ENCODE measurements at places on chromosomes 2 and 18. TPM values are rescaled to one million over a fixed set of nuclear protein-coding genes. Genes with fewer than 3 reads are reported as not detected.

- no peak for DNase-seq
Observed at GRCh38 chr2:202632682-202633290, 2.0 kb upstream of the FAM117B start.

The LYPD1 gene
- total RNA-seq: not detected

GRCh38 chr2:218030409-218031195, 27.8 kb upstream of the TNS1 start:
- DNase-seq: no peak

The FSHR gene
- not detected for total RNA-seq

The CRYBA2 gene
- total RNA-seq: not detected

- no peak for DNase-seq
Observed at GRCh38 chr2:112630268-112630667, 15.5 kb upstream of the SLC20A1 start.

The SLC11A1 gene
- 1.7 TPM for total RNA-seq

The RAB11FIP5 gene
- total RNA-seq: 4.9 TPM

The ABCB11 gene
- total RNA-seq: not detected

DNA sequence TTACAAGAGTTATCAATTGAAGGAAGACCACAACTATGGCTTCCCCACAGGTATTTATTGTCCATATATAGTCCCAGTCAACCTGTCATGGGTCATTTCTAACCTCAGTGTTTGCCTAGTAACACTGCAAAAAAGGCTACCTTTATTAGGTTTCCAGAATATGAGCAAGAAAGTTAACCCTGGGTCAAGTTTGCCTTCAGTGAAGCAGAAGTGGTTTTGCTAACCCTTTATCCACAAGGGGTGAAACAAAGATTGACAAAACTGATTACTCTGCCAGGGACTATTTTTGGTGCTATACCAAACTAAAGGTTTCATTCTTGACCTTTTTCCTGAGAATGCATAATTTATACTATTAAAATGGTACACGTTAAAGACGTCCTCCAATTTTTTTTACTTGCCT, 28.8 kb downstream of the SP100 start:
- DNase-seq: no peak

The EVX2 gene
- not detected for total RNA-seq

DNA sequence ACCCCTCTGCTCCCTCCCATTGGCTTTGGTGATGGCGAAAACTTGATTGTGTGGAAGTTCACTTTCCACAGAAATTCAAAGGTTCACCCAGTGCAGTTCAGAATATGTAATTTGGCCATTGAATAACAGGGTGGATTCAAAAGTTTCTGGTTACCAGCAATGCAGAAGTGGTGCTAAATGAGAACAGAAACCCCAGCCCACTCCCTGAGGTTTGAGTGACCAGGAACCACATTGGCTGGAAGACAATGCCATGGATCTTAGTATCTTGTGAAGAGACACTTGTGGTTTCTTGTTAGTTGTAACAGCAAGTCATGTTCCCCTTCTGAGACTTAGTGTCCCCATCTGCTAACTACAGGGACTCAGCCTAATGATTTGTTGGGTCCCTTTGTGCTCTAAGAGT, 49.8 kb downstream of the QPCT start:
- no peak for DNase-seq

GRCh38 chr2:129087133-129087813, 768.6 kb upstream of the HS6ST1 start:
- DNase-seq: no peak

DNA sequence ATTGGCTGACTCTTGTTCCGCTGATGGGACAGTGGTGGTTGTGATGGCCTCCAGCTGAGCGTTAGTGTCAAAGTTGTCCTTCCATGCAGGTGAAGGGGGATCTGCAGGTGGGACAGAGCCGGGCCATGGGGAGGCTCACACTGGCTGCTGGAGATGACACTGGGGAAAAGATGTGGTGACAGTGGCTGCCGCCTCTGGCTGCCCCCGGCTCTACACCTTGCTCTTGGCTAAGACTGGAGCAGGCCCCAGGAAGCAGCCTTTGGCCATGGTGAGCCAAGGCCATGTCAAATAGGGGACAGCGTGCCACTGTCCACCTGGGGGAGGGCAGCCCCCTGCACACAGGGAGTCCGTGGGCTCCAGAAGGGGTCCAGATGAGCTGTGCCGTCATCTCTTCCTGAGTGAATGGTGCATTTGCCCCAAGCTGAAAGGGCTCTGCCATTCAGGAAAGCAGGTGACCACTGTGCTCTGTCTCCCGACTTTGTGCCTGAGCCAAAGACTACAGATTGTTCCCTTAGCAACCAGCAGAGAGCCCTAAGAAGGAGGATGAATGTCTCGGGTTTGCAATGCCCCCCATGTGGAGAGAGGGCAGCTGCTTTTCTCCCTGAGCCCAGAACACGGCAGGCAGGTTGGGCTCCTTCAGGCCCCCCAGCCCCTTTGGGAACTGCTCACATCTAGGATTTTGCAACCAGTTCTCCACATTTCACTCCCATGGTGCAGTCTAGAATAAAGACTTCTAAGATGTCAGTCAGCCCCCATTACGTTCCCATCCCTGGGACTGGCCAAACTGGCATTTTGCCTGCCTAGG, 79.1 kb upstream of the BCL2L11 start:
- DNase-seq: no peak

The FEV gene
- total RNA-seq: not detected

GRCh38 chr2:19988600-19988999, 1.3 kb downstream of the WDR35 start:
- DNase-seq: no peak

The RIT2 gene
- not detected for total RNA-seq

The GATA6 gene
- total RNA-seq: 0.17 TPM

GRCh38 chr18:23499291-23499781, 4.0 kb upstream of the RMC1 start:
- no peak for DNase-seq

GRCh38 chr2:174632841-174633622, 35.4 kb upstream of the WIPF1 start:
- DNase-seq: no peak

GRCh38 chr2:168357797-168358472, 98.1 kb upstream of the CERS6 start:
- DNase-seq: no peak

- no peak for DNase-seq
Observed at GRCh38 chr2:225996462-225996828, 596.9 kb downstream of the NYAP2 start.

The NCL gene
- total RNA-seq: 462 TPM

All from activated naive CD8-positive, alpha-beta T cell treated with anti-CD3 and anti-CD28 coated beads, Interleukin-2, amount 10 ng/mL, durations not matched to agents 7 days and 5 days (primary cell).